GM04503 (cell line): ENCODE measurements at places on chromosomes 13 and 19.
A peak's percentile ranks its signal among the peaks of the same experiment; 100 is the strongest.

DNA sequence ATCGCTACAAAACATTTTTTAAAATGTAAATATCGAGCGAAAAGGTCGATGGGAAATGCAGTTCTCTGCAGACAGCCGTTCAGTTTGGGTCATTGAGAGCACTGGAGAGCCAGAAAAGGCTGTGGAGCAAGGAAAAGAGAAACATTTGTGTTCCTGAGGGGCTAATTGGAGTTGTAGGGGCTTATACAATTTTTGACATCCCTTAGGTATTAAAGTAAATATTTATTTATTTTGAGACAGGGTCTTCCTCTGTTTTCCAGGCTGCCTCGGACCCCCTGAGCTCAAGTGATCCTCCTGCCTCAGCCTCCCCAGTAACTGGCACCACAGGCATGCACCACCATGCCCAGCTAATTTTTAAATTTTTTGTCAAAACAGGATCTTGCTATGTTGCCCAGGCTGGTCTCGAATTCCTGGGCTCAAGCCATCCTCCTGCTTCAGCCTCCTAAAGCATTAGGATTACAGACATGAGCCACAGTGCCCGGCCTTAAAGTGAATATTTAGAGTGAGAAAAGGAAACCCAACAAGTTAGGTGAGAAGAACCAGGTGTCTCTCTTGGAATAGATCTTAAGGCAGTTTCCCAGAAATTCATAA is 825 bp upstream of the YIF1B start:
- no peak for DNase-seq

GRCh38 chr13:98866882-98867281 is 111.0 kb downstream of the DOCK9 start:
- no peak for DNase-seq

DNA sequence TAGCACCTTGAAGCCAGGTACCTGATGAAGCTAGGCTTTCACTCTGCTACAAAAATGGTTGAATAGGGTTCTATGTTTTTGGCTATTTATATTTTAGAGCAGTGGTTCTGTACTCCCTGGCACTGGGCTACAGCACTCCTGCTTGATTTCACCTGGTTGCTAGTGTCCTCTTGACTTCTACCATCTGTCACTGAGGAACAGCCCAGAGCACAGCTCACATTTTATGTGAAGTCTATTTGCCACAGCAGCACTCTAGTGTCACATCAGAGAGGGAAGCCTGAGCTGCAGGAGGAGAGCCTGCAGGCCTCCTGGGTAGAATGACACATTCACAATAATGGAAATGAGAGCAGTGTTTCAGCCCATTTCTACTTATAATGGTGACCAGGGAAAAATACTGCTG is 184.2 kb downstream of the ZNF486 start:
- DNase-seq, result no peak

DNA sequence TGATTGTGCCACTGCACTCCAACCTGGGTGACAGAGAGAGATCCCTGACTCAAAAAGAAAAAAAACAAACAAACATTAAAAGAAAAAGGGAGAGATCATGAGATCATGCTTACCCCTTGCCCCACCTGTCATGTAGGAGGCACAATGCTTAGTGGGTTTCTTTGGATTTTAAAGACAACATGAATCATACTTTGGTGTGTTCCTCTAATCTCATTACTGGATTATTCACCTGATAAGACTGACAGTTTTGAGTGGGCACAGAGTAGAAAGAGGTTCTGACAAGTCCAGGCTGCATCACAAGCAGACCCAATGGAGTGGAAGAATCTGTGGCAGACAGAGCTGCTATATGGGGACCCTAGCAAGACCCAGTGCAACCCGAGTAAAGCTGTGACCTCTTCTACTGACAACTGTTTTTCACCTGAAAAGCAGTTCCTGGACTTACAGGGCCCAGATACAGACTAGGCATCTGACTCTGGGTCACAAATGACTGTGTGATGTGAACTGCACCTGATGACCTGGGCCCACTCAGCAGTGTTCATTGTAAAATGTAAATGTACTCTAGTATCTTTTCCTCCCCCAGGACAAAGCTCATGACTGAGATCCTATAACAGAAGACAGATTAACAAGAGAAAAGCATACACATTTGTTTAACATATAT is 28.9 kb upstream of the USP12 start:
- no peak for DNase-seq

GRCh38 chr13:40428354-40428753 is 238.1 kb downstream of the FOXO1 start:
- no peak for DNase-seq

GRCh38 chr13:61286148-61286745 is 129.4 kb downstream of the PCDH20 start:
- DNase-seq, result no peak

GRCh38 chr13:99967869-99968520 is 3.6 kb downstream of the ZIC5 start:
- no peak for DNase-seq

DNA sequence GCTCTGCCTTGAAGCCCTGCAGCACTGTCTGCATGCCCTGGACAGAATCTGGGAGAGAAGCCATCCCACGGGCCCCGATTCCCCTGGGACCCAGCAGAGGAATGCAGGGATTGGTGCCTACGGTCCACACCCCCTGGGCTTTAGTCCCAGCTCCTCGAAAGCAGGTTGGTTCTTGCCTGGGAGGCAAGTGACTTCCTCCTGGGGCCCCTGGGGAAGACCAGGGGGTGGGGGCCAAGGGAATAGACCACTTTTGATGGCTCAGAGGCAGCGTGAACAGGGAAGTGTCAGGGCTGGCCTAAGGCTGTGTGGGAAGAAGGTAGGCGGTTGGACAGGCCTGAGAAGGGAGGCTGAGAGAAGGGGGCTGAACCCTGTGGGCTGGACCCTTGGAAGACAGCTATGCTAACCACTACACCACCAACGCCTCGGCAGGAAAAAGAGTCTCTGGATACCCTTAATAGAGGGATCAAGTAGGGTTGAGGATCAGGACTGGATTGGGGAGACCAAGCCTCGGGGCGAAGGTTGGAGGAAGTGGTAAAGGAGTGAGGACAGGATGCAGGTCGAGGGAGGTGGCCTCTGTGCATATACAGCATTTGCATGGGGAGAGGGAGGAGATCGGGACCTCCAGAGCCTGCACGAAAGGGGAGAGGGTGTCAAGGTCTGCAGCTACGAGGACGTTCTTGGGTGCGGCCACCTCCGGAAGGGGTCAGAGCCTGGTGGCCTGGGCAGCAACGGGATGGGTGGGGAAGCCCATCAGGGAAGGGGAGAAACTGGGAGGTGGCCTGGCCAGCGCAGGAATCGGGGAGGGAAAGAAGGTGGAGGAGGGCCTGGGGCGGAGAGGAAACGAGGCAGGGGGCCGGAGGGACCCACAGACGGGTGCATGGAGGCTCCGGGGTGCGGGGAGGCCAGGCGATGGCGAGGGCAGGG is 709 bp downstream of the DPP9 start:
- DNase-seq, result peak; percentile 58

DNA sequence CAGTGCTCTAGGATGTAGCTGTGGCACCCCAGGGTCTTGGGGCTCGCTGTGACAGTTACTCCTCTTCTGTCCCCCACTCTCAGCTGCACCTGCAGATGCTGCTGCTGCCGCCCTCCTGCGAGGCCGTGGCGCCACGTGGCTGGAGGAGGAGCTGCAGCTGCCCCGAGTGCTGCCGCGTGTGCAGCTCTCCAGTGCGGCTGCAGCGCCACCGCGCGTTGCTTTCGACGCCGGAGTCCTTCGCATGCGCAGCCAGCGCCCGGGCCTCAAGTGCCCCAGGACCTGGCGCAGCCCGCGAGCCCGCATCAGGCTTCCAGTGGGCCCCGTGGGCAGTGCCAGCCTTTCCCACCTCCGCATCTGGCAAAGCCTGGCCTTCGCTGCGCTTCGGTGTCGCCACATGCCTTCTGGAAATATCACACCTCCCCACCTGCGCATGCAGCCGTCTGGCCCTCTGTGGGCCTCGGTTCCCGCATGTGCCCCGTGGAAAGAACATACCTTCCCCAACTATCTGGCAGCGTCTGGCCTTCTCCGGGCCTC is 692 bp upstream of the ZNF580 start:
- no peak for DNase-seq

- no peak for DNase-seq
Observed at GRCh38 chr19:11735375-11735774, 3.4 kb downstream of the ZNF823 start.

DNA sequence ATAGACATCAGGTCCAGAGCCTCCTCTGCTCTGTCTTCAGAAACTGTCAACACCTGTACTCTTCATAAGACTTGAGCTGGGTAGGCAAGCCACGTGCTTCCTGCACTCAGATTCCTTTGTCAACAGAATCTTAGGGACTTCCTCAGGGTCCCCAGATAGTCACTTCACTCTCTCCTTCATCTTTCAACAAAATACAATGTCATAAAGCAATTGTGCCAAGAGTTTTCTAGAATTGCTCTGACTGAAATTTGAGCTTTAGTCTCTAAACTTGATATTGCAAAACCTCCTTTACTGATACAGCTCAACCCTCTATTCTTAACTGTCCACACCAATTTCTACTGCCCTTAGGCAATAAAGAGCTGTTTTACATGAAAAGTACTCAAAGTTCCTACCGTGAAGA is 179.9 kb downstream of the IRS2 start:
- no peak for DNase-seq

GRCh38 chr19:45947926-45948325 is 25.7 kb downstream of the NOVA2 start:
- peak; percentile 4 for DNase-seq

DNA sequence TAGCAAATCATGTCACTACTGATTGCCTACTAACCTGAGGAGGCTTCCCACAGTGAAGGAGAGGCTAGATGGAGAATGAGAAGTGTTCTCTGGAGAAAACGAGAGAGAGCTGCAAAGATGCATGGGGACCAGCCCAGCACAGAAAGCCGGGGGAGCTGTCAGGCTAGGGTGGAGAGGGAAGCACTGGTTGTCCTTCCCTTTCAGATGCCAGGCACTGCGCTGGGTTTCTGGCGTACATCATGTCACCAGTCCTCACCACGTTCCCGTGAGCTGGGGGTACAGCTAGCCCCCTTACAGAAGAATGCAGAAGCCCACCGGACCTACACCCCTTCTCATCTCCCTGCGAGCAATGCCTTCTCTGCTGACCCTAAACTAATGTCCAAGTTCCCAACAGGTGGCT is 86.0 kb downstream of the STK24 start:
- DNase-seq, result no peak

- no peak for DNase-seq
Observed at GRCh38 chr19:56162258-56162657, 13.6 kb upstream of the GALP start.

- no peak for DNase-seq
Observed at GRCh38 chr19:31717269-31717923, 368.2 kb upstream of the TSHZ3 start.
